ENCODE measurements at places on chromosomes 7 and 10. TPM values are rescaled to one million over a fixed set of nuclear protein-coding genes. Genes with fewer than 3 reads are reported as not detected.

Gene CNPY1
- total RNA-seq = not detected

GRCh38 chr7:148011753-148012152 lies 578.8 kb upstream of the C7orf33 start:
- no peak overlapping the region for H3K4me3 ChIP-seq
- H3K27ac ChIP-seq = no peak overlapping the region
- H3K4me1 ChIP-seq = no peaks in the 10 kb centered on the region
- no peaks in the 10 kb centered on the region for H3K27me3 ChIP-seq
- no peaks in the 10 kb centered on the region for H3K36me3 ChIP-seq

GRCh38 chr7:81684514-81685269 lies 85.2 kb downstream of the HGF start:
- peak overlapping the region; percentile 53 for H3K27ac ChIP-seq
- H3K4me3 ChIP-seq = no peak overlapping the region
- no peaks in the 10 kb centered on the region for H3K36me3 ChIP-seq
- peaks cover 5% of the 10 kb centered on the region for H3K4me1 ChIP-seq
- no peaks in the 10 kb centered on the region for H3K27me3 ChIP-seq

Gene CELF2
- 33.4 TPM for total RNA-seq

GRCh38 chr7:122056977-122057376 lies 87.1 kb downstream of the AASS start:
- no peak overlapping the region for H3K4me3 ChIP-seq
- H3K4me1 ChIP-seq = no peaks in the 10 kb centered on the region
- H3K36me3 ChIP-seq = no peaks in the 10 kb centered on the region
- no peaks in the 10 kb centered on the region for H3K27me3 ChIP-seq
- DNase-seq = no peak
- no peak overlapping the region for H3K27ac ChIP-seq

Gene LIPN
- not detected for total RNA-seq

GRCh38 chr10:128125416-128125943 lies 743 bp downstream of the MKI67 start:
- H3K27ac ChIP-seq = no peak overlapping the region
- peaks cover 42% of the 10 kb centered on the region for H3K27me3 ChIP-seq
- peak overlapping the region; percentile 62 for H3K4me3 ChIP-seq
- DNase-seq = peak; percentile 40
- H3K36me3 ChIP-seq = no peaks in the 10 kb centered on the region

Gene GLCCI1
- 9.1 TPM for total RNA-seq

GRCh38 chr7:1694611-1695511 lies 24.8 kb downstream of the ELFN1 start:
- peaks cover 4% of the 10 kb centered on the region for H3K27me3 ChIP-seq
- H3K4me1 ChIP-seq = no peaks in the 10 kb centered on the region
- no peak for DNase-seq
- no peak overlapping the region for H3K4me3 ChIP-seq
- no peaks in the 10 kb centered on the region for H3K36me3 ChIP-seq
- H3K27ac ChIP-seq = no peak overlapping the region

Gene SYCE1
- not detected for total RNA-seq

DNA sequence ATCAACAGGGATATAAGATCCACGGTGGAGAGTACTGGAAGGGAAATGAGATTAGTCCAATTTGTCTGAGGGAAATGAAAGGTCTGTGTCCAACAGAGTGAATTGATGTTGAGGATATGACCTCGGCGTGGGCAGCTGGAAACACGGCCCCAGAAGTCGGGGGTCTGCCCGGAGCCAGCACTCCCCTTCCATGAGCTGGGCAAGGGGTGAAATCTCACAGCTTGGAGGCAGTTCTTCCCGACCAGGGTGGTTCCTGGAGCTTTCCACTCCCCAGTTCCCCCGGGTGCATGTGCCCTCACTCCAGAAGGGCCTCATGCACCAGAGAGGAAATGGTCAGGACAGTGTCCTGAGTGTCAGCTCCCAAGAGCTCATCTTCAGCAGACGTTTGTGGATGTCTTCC lies 264.7 kb upstream of the PPP2R2D start:
- no peak overlapping the region for H3K27ac ChIP-seq
- no peaks in the 10 kb centered on the region for H3K27me3 ChIP-seq
- no peaks in the 10 kb centered on the region for H3K36me3 ChIP-seq

DNA sequence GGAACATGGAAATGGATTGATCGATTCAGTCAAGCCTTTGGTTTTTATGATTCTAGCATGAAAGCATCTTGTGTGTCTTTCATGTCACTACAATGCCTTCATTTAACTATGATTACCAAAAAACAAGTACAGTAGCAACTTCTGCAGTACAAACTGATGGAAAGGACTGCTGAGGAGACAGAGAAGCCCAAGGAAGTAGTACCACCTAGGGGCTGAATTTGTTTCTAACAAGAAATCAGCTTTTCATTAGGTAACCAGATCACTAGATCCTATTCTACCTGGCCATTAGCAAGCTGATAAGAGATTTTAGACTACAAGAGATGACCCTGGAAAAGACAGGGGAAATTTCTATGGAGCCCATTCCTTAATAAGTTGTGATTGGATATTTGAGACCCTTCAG lies 3.2 kb upstream of the IFIT1 start:
- no peaks in the 10 kb centered on the region for H3K27me3 ChIP-seq
- H3K27ac ChIP-seq = no peak overlapping the region
- DNase-seq = no peak
- H3K36me3 ChIP-seq = no peaks in the 10 kb centered on the region

DNA sequence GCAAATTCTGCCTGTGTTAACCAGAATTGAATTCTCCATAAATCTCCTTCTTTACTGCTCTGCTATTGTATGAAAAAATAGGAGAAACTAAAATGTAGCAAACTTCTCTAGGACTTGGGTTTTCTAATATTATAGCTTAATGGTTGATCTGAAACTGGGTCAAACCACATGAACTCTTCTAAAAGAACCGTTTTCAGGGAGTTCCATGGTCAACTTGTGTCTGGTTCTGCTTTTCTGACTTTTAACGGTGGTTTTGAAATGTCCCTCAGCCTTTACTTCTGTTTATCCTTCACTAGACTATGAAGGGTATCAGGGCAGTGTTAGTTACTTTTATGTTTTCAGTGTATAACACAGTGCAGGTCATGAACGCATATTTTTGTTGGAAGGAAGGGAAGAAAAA lies 242.2 kb downstream of the TSPAN12 start:
- no peak for DNase-seq
- no peaks in the 10 kb centered on the region for H3K4me1 ChIP-seq
- H3K27me3 ChIP-seq = no peaks in the 10 kb centered on the region
- H3K36me3 ChIP-seq = no peaks in the 10 kb centered on the region

- DNase-seq = no peak
- H3K36me3 ChIP-seq = no peaks in the 10 kb centered on the region
- no peak overlapping the region for H3K27ac ChIP-seq
- peaks cover 3% of the 10 kb centered on the region for H3K27me3 ChIP-seq
- no peak overlapping the region for H3K4me3 ChIP-seq
Observed at GRCh38 chr10:13445656-13446400, 83.0 kb downstream of the BEND7 start.

DNA sequence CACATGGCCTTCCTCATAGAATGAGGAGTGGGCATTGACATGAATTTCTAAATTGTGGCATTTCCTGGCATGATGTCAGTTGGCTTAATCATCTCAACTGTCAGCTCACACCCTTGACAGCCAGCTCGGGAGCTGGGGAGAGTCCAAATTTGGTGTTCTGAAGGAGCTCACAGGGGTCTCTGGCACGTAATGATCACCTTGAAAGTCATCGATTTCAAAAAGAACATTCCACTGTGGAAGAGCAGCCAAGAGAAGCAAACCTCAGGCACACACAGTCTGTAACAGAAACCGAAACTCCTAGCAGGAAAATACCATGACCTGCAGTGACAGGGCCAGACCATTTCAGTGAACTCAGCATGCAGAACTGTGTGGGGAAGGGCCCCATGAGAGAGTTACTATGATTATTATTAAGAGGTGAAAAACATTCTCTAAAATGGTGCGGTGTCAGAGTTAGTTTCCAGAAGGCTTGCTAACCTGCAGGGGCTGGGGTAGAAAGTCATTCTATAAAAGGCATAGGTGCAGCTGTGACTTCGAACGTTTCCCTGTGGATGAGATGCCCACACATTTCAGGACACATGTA lies 26.4 kb upstream of the KLF6 start:
- H3K27me3 ChIP-seq = no peaks in the 10 kb centered on the region
- peaks cover 57% of the 10 kb centered on the region for H3K4me1 ChIP-seq
- H3K4me3 ChIP-seq = no peak overlapping the region
- H3K27ac ChIP-seq = peak overlapping the region; percentile 92
- H3K36me3 ChIP-seq = no peaks in the 10 kb centered on the region

DNA sequence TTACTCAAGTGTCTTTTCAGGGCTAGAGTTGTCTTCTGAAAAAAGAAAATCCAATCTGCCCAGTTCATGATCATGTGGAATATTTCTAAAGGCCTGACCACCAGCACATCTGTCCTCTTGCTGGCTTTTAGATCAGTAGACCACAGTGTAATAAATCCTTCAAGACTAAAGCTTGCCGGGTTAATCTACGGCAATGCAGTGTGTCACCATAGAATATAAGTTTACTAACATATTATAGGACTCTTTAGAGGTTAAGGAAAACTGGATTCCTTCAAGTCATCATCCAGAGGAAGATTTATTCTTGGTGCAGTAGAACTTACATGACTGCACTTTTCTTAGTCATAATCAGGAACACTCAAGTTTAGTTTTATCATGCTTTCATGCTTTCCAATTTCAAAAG lies 349.5 kb downstream of the SEMA3D start:
- no peaks in the 10 kb centered on the region for H3K4me1 ChIP-seq
- DNase-seq = no peak
- no peak overlapping the region for H3K4me3 ChIP-seq
- H3K27me3 ChIP-seq = no peaks in the 10 kb centered on the region
- no peak overlapping the region for H3K27ac ChIP-seq

DNA sequence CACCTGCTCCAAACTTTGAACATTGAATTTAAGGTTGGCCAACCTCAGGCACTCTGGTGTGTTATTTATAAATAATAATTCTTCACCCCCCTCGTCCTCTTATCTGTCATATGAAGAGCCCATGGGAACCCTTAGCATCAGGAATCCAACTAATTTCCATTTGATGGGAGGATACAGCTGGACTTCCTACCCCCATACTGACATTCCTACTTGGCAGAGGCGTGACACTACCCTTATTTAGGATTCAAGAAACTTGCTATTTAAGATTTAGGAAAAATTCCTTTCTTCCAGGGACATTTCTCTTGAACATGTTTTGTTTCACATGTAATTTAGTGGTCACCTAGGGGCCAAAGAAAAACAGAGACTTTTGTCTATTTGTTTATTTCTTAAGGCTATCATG lies 171.9 kb upstream of the NRP1 start:
- no peaks in the 10 kb centered on the region for H3K36me3 ChIP-seq
- no peak for DNase-seq
- H3K4me1 ChIP-seq = peaks cover 6% of the 10 kb centered on the region
- H3K27me3 ChIP-seq = no peaks in the 10 kb centered on the region
- H3K27ac ChIP-seq = no peak overlapping the region
- no peak overlapping the region for H3K4me3 ChIP-seq

- no peak for DNase-seq
- no peak overlapping the region for H3K27ac ChIP-seq
- H3K4me1 ChIP-seq = no peaks in the 10 kb centered on the region
- H3K27me3 ChIP-seq = no peaks in the 10 kb centered on the region
- no peaks in the 10 kb centered on the region for H3K36me3 ChIP-seq
Observed at GRCh38 chr10:113736576-113736975, 14.9 kb upstream of the PLEKHS1 start.

DNA sequence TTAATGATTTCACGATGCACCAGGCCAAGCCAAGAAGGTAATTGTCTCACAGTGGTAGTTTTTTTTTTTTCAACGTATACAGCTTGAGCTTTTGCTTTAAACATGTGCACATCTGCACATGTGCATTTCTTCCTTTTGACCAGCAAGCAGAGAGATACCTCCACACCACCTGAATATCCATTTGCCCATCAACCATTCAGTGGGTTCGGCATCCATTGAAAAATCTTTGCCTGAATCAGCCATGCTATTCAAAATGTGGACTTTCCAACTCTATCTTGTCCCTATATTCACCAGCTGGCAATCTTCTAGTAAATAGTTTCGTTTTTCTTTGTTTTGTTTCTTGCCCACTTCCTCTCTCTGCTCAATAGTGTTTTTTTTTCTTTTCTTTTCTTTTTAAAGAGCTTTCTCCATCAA lies 7.7 kb upstream of the TRA2A start:
- no peak overlapping the region for H3K4me3 ChIP-seq
- H3K4me1 ChIP-seq = peaks cover 4% of the 10 kb centered on the region
- no peaks in the 10 kb centered on the region for H3K27me3 ChIP-seq
- H3K27ac ChIP-seq = no peak overlapping the region
- H3K36me3 ChIP-seq = no peaks in the 10 kb centered on the region
- no peak for DNase-seq

Measured in transverse colon (tissue), 4 donors.